NCI-H1417 treated with DMSO at 0.1 percent for 48 hours (cell line): ENCODE measurements at places on chromosomes 5 and 9.

DNA sequence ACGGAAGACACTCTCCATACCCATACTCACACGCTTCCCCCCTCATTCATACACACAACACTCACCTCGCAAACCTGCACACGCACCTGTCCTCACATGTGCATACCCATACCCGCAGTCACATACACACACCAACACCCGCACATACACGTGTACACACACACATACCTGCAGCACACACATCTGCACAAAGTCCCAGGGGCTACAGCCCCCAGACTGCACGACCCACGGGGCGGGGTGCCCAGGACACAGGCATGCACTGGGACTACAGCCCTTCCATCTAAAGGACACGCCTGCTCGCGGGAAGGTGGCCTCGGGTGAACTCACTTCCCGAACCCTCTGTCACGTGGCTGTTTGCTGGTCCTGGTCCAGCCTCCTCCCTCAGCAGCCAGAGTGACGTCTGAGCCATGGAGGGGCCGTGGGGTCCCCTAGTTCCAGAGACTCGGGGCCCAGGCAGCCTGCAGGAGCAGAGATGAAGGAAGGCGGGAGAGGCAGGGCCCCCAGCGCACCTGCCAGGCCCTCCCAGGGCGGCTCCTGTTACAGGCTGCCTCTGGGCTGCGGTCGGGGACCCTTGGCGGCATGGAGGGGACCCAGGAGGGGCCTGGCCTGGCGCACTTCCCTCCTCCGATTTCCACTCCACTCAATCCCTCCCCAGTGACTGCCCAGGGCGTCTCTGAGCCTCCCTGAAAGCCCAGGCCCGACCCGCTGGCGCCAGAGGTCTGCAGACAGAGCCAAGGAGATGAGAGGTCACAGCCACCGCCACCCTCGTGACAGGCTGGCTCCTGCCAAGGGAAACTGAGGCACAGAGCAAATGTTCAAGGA lies 8.1 kb downstream of the SLC12A7 start:
- DNase-seq: no peak

DNA sequence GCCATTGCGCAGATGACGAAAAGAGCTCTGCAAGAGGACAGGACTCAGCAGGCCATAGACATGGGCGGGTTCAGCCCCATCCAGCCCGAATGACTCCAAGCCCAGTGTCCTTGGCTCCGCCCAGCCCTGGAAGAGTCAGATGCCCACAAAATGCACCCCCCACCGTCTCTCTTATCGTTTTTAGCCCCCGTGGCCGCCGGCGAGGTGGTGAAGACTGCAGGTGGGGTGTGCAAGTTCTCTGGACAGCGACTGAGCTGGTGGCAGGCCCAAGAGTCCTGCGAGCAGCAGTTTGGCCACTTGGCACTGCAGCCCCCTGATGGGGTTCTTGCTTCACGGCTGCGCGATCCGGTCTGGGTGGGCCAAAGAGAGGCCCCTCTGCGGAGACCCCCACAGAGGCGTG lies 2.1 kb downstream of the ADGRD2 start:
- DNase-seq: no peak

GRCh38 chr5:151251621-151252020 lies 1.4 kb upstream of the GM2A start:
- DNase-seq: no peak

GRCh38 chr5:87413343-87413645 lies 564 bp upstream of the CCNH start:
- DNase-seq: no peak

GRCh38 chr5:38651806-38652205 lies 95.4 kb upstream of the LIFR start:
- DNase-seq: no peak

- no peak for DNase-seq
Measured at GRCh38 chr5:128572051-128572929, 34.2 kb upstream of the FBN2 start.

- DNase-seq: no peak
Measured at GRCh38 chr9:33135470-33135958, 31.6 kb downstream of the B4GALT1 start.

GRCh38 chr9:115941561-115942315 lies 211.9 kb upstream of the PAPPA start:
- DNase-seq: no peak

DNA sequence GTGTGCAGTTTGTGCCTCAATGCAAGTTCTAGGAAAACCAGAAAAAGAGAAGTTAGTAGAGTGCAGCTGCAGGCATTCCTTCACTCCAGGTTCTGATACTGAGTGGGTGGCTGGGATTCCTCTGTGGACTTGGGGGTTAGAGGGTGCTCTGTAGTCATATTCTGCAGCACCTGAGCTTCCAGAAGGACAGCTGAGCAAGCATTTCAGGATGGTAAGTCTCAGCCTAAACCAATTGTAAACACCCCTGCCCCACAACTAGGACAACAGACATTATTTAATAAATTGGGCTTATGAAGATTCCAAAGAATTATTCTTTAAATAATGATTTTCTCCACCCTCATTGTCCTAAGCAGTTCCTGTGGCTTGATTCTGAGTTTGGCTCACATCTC lies 9.1 kb downstream of the FAXDC2 start:
- no peak for DNase-seq

DNA sequence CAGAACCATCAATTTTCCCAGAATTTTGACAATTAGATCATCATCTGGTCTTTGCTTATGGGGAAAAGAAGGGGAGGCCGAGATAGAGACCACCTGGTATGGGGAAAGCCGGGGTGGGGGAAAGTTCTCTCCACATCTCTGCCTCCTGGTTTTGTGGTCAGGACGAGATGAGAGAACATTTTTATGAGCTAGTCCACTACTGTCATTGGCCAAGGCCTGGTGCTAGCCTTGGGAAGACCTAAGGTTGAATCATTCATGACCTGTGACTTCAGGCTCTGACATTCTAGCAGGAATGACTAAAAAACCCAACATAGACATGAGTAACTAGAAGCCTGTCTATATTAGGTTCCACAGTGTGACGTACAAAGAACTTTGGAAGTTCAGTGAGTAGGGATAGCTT lies 135.2 kb downstream of the PTTG1 start:
- no peak for DNase-seq

GRCh38 chr5:61771808-61772207 lies 439.8 kb downstream of the ZSWIM6 start:
- DNase-seq: no peak

- DNase-seq: no peak
Measured at GRCh38 chr9:115341426-115341825, 223.5 kb upstream of the TNC start.

DNA sequence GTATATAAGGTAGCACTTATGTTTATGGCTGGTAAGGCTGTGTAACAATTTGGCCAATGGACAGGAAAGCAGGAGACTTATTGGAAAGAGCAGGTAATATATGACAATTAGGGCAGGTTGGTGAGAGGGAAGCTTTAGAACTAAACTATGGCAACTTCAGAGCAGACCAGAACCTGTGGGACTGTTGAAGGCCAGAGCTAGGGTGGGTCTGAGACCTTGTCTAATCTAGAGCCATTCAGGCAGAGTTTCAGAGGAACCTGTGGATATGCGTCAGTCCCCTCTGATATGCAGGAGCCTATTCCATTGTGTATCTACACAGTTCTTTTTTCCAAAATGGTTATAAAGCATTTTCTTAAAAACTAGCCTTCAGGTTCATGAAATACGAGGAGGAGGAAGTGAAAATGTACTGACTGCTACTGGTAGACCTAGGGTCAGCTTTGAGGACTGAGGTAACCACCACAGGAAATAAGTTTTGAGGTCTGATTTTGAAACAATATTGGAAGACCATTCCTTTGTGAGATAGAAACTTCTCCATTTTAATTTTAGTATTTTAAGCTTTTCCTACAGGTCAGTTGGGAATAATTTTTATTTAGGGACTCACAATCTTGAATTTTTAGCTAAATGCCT lies 37.6 kb downstream of the ELL2 start:
- DNase-seq: no peak

GRCh38 chr9:37705787-37706186 lies 47.8 kb upstream of the TRMT10B start:
- DNase-seq: no peak

DNA sequence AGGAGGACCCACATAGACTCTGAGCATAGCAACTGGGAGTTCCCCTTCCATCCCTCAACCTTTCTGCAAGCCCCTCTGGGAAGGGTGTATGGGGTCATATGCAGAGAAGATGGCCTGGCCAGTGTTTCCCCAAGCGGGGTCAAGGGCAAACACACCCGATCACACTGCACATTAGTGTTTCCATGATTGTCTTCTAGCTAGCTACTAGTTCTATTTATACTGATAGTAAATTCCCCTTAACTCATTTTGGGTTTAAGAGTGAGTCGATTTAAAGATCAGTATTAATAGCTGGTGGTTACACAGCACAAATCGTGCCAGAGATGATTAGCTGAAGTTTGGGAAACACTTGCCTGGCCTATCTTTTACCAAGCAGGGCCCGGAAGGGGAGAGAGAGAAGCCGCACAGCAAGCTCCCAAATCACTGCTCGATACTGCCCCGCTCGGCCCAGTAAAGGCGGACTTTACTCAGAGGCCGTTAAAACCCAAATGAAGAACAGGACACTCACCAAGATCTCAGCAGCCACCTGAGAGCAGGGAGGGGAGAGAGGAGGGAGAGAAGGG lies 29.4 kb upstream of the TNIP1 start:
- no peak for DNase-seq

DNA sequence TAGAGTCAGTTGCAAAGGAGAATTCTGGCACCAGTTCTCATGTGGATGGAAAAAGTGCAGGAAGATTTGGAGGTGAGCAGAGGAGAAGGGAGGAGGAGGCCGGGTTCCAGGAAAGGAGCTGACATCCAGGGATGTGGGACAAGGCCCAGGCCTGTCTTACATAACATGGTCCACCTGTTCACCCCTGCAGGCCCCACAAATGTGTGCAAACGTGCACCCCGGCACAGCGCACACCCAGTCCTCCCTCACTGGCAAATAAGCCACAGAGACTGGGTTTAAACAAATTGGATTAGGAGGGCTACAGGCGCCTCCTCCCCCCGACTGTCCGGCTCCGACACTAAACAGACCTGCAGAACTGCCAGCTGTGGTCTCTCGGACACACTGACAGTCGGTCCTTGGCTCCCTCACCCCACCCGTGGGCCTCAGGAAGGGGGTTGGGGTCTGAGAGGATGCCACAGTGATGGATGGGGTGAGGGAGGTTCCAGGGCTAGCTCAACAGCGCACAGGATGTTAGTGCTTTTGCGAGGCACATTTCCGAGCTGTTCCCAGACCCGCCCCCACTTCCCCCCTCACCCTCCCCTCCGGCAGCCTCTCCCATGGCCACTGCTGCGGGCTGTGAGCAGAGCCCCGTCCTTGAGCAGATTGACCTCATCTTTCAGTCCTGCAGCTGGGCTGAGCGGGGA lies 43.4 kb upstream of the IL17B start:
- no peak for DNase-seq

GRCh38 chr5:106303911-106304310 lies 1366.8 kb downstream of the EFNA5 start:
- DNase-seq: no peak

GRCh38 chr5:87705876-87706275 lies 293.1 kb upstream of the CCNH start:
- DNase-seq: no peak

- DNase-seq: peak; percentile 15
Measured at GRCh38 chr5:27020973-27021372, 17.4 kb downstream of the CDH9 start.
